AG04450 (cell line): ENCODE measurements at places on chromosomes 7 and 10. TPM values are rescaled to one million over a fixed set of nuclear protein-coding genes. Genes with fewer than 3 reads are reported as not detected.

DNA sequence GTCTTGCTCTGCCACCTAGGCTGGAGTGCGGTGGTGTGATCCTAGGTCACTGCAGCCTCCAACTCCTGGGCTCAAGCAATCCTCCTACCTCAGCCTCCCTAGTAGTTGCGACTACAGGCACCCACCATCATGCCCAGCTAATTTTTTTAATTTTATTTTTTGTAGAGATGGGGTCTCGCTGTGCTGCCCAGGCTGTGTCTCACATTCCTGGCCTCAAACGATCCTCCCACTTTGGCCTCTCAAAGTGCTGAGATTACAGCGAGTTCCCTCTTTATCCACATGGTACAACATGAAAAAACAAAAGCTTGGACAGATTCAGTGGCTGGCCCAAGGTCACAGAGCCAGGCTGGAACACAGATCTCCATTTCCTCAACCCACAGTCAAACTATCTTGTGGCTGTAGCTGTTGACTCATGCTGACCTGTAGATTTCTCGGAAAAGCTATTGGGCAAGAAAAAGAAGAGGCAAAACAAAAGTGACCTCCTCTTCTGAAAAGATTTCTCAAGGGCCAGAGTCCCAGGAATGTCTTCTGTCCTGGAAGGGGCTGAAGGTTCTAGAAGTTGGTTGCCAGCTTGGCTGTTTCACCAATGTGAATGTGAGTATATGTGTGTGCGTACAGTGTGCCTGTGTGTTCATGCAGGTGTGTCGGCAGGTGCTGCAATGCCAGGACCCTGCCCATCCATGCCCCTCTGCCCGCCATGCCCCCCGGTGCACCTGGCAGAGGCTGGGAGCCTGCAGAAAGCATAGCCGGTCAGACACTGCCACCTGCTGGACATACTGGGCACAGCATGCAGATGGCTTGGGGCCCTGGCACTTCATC lies 28.4 kb downstream of the TMEM130 start:
- no peak for DNase-seq

GRCh38 chr10:98098247-98098646 lies 36.2 kb upstream of the R3HCC1L start:
- DNase-seq, result no peak

The PITRM1 gene
- polyA plus RNA-seq, result 52.8 and 71.0 TPM in 2 replicates

The SLC26A4 gene
- polyA plus RNA-seq, result 0.11 and 0.12 TPM in 2 replicates

- DNase-seq, result no peak
These were observed 85.0 kb downstream of the TRRAP start for GRCh38 chr7:98963305-98963704.

- DNase-seq, result no peak
These were observed 149.9 kb downstream of the NEURL1 start for GRCh38 chr10:103643381-103643780.

The ARMS2 gene
- not detected in 2 replicates for polyA plus RNA-seq

DNA sequence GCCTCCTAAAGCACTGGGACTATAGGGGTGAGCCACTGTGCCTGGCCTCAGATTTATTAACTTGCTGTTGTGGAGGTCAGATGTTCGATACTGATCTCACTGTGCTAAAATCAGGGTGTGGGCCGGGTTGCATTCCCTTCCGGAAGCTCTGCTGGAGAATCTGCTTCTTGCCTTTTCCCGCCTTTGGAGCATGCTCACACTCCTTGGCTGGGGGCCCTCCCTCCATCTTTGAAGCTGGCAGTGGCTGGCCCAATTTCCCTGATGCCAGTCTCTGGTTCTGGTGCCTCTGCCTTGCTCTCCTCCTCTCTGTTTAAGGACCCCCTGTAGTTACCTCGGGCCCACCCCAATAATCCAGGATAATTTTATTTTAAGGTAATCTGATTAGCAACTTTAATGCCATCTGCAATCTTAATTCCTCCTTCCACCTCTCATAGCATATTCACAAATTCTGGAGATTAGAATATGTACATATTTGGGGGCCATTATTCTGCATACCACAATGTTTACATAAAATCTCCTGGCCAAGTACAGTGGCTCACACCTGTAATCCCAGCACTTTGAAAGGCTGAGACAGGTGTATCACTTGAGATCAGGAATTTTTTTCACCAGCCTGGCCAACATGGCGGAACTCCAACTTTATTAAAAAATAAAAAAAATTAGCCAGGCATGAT lies 7.9 kb upstream of the PITRM1 start:
- no peak for DNase-seq
